ENCODE measurements at places on chromosomes 1 and 21.

DNA sequence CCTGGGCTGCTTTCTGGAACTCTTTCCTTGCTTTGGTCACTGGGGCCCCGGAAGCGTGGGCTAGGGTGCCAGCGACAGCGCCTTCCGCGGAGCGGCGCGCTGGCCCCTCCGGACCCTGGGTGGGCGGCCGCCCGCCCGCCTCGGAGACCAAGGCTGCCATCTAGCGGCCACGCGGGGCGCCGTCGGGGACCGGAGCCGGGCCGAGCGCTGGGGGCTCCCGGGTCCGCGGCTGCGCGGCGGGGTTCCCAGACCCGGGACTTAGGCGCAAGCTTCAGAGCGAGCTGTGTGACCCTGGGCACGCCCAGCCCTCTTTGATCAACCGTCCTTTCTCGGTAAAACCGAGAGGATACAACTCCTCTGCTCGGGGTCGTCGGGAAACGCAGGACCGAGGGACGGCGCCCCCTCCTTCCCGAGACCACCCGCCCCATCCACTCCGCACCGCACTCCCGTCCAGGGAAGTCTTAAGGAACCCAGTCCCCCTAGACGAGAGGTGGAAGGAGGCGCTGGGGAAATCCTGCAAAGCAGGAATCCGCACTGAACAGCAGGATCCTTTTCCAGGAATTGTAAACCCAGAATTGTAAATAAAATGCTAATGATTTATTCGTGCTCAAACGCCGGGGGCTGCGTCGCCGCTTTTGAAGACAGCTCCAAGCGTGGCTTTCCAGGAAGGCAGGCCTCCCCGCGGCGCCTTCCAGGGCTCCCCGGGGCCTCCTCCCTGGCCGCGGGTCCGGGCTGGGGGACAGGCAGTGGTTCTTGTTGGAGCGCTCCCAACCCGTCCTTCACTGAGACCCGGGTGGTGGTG lies 41.2 kb downstream of the RRAGC start:
- DNase-seq: peak; percentile 48

- no peak for DNase-seq
Observed at GRCh38 chr1:203146042-203146369, 18.5 kb downstream of the ADORA1 start.

- no peak for DNase-seq
Observed at GRCh38 chr1:230833511-230833910, 34.8 kb downstream of the C1orf198 start.

GRCh38 chr1:36156329-36157114 lies 562 bp downstream of the MAP7D1 start:
- peak; percentile 73 for DNase-seq

- peak; percentile 50 for DNase-seq
Observed at GRCh38 chr1:28915031-28915895, 894 bp downstream of the EPB41 start.

DNA sequence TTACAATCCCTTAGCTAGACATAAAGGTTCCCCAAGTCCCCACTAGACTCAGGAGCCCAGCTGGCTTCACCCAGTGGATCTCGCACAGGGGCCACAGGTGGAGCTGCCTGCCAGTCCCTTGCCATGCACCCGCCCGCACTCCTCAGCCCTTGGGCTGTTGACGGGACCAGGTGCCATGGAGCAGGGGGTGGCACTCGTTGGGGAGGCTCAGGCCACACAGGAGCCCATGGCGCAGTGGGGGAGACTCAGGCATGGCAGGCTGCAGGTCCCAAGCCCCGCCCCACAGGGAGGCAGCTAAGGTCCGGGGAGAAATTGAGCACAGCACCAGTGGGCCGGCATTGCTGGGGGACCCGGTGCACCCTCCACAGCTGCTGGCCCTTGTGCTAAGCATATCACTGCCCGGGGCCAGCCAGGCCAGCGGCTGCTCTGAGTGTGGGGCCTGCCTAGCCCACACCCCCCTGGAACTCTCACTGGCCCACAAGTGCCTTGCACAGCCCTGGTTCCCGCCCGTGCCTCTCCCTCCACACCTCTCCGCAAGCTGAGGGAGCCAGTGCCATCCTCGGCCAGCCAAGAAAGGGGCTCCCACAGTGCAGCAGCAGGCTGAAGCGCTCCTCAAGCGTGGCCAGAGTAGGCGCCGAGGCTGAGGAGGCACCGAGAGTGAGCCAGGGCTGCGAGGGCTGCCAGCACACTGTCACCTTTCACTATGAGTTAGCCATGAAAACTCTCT lies 117.8 kb downstream of the LIPI start:
- DNase-seq: no peak

- peak; percentile 73 for DNase-seq
Observed at GRCh38 chr1:171226747-171227370, 21.4 kb upstream of the FMO1 start.

DNA sequence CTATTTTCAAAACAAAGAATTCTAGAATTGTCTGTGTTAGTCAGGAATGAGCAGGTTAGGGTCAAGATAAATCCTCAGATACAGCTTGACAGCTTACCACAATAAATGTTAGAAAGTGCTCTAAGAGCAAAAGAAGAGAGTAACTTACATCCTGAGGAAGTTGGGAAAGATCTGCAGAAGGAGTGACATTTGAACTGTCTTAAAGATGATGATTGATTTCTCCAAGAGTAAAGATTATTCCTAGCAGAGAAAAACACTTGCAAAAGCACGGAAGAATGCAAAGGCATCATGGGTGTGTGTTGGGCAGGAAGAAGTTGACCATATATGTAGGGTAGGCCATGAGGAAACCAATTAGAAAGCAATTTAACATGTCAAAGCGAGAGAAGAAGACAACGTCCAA lies 175.4 kb downstream of the LRRC7 start:
- DNase-seq: no peak

- DNase-seq: no peak
Observed at GRCh38 chr21:45465611-45466329, 60.8 kb downstream of the COL18A1 start.

GRCh38 chr1:240387051-240387450 lies 224.9 kb downstream of the GREM2 start:
- no peak for DNase-seq

DNA sequence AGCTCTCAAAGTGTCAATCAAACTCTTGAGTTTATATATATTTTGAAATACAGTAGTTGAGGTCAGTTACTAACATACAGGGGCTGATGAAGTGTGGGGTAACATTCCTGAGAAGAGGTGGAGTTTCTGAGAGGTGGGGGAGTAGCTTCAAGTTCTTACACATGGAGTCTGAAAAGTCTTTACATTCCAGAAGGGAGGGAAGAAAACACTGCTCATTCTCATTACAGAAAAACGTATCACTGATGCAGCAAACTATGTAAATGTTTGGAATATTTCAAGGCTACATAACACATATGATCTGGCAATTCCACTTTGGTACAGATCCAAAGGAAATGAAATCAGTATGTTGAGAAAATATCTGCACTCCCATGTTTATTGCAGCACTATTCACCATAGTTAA lies 1065.8 kb upstream of the B3GALT2 start:
- DNase-seq: no peak

DNA sequence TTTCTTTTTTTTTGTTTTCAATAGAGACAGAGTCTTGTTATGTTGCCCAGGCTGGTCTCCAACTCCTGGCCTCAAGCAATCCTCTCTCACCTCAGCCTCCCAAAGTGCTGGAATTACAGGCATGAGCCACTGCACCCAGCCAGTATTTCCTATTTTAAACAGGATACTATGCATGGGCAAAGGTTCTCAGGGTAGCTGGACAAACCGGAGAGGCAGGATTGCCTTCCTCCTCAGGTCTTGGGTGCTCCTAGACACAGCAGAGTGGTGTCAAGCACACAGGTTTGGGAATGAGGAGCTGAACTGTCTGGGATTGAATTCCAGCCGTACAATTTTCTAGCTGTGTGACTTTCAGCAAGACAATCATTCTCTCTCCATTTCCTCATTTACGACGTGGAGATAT lies 22.9 kb upstream of the HNRNPU start:
- no peak for DNase-seq

GRCh38 chr1:94434365-94435045 lies 16.3 kb downstream of the ABCD3 start:
- DNase-seq: no peak

DNA sequence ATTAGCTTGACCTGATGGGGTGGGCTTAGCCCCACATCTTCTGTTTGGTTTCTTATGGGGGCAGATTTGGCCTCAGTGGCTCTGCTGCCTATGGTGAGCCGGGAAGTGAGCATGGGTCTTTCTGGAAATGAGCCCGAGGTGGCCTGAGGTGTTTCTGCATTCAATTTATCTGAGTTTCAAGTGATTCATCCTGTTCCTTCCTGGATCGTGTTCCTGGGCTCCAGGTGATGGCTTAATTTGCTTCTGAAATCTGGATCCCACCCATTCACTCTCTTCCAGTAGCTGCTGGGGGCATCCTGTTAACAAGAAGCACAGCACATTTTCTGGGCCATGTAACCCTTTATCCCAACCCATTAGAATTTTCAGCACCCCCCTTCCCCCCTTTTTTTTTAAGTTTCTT lies 324.6 kb downstream of the CAMTA1 start:
- DNase-seq: no peak

DNA sequence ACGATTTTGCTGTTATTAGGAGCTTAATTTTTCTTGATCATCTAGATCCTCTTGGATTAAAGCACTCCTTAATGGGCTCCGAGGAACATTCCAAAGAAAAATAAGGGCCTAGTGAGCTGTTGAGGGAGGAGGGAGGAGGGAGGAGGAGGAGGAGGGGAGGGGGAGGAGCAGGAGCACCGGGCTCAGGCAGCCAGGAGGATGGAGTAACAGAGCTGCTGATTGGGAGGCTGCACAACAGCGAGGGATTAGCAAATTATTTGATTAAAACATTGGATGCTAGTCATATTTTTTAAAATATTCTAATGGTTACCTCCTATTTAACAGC lies 302.1 kb upstream of the RRP15 start:
- no peak for DNase-seq

DNA sequence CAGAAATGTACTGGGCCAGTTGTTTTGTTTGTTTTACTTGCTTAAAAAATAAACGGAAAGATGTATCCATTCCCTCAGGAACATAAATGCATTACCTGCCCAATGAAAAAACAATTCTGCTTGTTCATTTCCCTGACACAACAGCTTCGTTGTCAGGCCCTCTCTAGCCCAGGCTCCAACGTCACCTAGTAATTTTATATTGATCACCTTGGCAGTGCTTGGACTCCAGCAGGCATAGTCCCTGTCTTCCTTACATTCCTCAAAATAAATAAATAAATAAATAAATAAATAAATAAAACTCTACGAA lies 1.2 kb downstream of the CEP170 start:
- peak; percentile 48 for DNase-seq

- no peak for DNase-seq
Observed at GRCh38 chr1:192581131-192581927, 5.8 kb downstream of the RGS1 start.

- DNase-seq: peak; percentile 75
Observed at GRCh38 chr1:198465201-198466144, 75.0 kb downstream of the ATP6V1G3 start.

- peak; percentile 87 for DNase-seq
Observed at GRCh38 chr1:21703318-21703963, 34.3 kb upstream of the RAP1GAP start.

- DNase-seq: no peak
Observed at GRCh38 chr1:192808163-192808517, 699 bp upstream of the RGS2 start.

DNA sequence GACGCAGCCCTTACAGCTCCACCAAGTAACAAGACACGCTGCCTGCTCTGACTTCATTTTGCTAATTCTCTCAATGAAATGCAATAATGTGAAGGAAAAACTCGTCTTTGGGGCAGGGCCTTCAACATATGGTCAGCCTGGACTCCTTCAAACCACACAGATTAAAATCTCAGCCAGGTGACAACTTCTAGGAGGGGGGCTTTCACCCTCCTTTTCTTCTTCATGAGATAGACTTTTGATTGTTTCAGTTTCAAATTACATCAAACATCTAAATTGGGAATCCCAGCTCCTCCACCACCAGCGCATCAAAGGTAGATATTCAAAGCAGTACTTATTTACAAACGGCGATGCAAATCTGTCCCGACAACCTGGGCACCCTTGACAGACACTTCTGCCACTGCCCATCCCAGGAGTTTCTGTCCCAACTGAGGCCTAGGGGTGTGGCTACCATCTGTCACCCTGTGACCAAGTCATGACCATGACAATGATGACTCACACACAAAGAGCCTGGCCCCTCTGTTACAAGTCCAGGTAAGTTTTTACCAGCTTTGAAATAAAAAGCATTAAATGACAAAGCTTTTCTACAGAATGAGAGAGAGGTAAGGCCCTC lies 29.7 kb downstream of the SSBP3 start:
- DNase-seq: peak; percentile 68

DNA sequence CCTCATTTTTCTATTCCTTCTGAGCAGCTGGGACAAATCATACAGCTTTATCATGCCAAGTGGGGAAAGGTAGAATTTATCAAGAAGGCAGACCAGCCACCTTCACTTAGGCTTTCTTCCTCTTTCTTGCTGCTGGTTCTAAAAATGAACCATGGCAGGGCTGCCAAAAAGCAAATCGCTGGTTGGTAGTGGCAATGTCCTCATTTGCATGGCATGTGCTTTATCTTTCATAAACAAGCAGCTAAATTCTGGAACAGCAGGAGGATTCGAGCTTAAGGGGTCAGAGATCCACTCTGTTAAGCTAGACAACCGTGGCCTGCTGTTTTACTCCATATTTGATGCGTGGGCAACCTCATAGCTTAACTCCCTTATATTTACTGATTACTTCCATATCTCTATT lies 91.3 kb downstream of the RPE65 start:
- peak; percentile 7 for DNase-seq

GRCh38 chr1:109877317-109877771 lies 33.3 kb upstream of the CSF1 start:
- no peak for DNase-seq

- DNase-seq: no peak
Observed at GRCh38 chr1:1561801-1562470, 12.7 kb downstream of the SSU72 start.

DNA sequence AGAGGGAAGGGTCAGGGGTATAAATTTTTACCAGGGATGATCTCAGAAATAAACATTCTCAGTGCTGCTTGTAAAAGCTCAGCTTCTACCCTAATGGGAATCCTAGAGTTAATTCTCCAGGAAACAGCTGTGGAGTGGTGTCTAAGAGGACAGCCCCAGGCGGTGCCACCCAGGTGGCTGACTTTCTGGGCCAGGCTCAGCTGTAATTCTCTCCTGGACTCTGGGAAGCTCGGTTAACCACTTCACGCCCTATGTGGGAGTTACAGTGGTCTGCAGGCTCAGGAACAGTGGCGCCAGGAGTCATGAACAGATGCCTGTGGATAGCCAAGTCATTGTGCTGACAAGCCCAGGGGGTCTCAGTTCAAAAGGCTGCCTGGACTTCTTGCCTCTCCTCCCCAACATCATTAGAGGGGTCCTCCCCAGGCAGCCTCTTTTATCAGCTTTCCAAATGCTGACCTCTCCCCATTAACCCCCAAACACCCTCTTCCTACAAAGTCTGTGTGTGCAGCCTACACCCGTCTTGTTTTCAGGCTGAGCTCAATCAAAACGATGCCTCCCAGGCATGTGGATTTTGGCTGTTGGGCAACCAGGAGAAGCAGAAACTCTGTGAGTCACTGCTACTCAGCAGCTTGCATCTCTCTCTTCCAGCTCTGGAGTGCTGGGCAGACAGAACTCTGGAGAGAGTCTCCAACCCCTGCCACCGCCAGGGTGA lies 1.2 kb downstream of the HHIPL2 start:
- DNase-seq: no peak

Measured in hematopoietic multipotent progenitor cell treated with erythropoietin and hydrocortisone succinate and interleukin-3 and kit ligand, for 6 days (in vitro differentiated cells).